ENCODE measurements at places on chromosomes 12 and 14. TPM values are rescaled to one million over a fixed set of nuclear protein-coding genes. Genes with fewer than 3 reads are reported as not detected.

DNA sequence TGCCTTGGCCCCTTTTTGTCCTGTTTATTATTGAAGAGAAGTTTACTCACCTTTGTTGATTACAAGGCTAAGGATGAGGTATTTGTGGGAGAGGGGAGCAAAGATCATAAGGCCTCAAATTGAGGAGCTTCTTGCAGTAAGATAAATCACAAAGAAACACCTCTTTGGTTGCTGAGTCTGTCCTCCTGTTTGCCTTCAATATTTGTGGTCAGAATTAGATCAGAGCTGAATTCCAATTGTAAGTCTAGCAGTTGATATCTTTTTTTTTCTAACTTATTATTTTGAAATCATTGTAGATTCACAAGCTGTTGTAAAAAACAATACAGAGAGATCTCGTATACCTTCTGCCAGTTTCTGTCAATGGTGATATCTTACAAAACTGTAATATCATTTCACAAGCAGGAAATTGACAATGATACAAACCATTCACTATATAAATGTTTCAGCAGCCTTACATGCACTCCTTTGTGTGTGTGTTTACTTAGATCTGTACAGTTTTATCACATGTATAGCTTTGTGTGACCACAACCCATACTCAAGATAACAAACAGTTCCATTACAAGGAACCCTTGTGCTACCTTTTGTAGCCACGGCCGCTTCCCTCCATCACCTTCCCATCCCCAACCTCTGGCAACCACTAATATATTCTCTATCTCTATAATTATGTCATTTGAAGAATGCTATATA, 97.4 kb downstream of the KICS2 start:
- DNase-seq: no peak

DNA sequence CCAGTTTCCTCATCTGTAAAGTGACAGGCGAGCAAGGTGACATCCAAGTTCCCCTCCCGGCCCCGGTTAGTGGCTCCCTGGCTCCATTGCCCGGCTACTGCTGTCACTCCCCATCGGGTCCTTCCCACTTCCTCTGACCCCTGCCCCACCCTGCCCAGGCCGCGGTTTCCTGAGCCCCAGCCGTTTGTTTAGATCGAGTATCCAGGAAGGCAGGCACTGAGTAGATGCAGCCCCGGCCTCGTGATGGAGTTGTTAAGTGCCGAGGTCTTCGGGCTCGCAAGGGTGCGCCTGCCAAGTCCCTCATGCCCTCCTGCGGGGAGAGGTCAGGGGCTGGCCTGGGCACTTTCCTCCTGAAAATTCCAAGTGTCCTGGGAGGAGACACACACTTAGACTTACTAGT, 55.4 kb downstream of the TEAD4 start:
- no peak for DNase-seq

DNA sequence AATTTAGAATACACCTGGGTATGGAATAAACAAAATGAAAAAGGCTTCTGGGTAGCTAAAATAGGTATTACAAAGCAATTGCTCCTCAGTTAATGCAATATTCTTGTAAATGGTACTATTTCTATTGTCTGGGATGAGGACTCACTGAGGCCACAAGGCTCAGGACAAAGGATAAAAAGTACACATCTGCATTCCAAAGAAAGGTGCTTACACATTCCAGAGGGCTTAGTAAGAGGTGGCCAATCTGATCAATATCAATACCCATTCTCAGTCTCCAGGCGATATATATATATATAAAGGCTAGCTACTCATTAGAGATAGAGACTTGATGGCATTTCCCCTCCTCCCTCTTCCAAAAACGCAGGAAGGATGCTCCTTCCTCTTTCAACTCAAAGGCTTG, 43.8 kb downstream of the ATXN7L3B start:
- DNase-seq: no peak

- DNase-seq: no peak
Observed at GRCh38 chr12:83158613-83159207, 472.0 kb downstream of the TMTC2 start.

DNA sequence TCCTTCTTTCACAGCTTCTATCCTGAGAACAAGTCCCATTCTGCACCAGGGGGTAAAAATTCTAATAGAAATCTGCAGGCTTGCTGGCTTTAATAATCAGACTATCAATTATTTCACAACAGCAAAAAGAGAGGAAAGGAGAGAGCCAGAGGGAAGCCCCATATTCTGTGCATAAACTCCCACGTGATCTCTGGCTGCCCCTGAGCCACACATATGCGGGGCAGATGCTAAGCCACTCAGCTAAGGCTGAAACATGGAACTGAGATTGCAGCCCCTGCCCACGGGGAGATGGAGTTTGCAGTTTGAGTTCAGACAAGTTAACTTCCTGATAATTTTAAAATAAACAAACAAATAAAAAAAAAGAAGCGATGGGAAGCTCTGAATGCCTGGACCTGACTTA, 254.4 kb upstream of the CCDC196 start:
- DNase-seq: no peak

GRCh38 chr14:56543436-56543835, 36.2 kb upstream of the TMEM260 start:
- DNase-seq: no peak

- DNase-seq: no peak
Observed at GRCh38 chr14:96362071-96362964, 823 bp downstream of the ATG2B start.

DNA sequence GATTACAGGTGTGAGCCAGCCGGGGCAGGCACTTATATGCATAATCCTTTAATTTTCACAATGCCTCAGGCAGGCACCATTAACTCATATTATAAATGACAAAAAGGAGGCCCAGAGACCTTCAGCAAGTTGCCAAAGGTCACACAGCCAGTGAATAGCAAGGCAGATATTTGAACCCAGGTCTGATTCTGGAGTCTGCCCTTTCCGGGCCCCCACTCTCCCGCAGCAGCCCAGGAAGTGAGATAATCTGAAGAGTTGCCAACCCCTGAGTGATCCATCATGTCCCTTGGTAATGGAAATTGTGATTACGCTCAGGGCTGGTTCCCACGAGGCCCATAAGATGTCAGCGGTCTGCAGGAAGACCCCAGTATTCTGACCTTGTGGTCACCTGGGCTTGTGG, 95.3 kb upstream of the MED13L start:
- DNase-seq: no peak

DNA sequence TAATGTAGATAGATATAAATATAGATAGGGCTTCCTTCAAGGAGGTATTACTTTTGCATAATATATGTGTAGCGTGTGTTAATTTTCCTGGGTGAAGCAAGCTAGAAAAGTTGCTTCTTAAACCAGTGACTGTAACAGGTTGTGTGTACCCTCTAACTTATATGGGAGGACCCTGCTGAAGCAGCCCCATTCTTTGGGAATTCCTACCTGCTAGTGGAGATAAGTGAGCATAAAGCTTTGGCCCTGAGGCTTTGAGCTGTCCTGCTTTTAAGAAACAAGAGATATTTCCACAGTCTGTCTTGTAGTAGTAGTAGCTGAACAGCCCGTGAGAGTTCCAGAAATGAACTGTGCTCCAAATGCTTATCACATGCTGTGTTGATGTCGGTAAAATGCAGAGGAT, 8.6 kb downstream of the RMST start:
- no peak for DNase-seq

DNA sequence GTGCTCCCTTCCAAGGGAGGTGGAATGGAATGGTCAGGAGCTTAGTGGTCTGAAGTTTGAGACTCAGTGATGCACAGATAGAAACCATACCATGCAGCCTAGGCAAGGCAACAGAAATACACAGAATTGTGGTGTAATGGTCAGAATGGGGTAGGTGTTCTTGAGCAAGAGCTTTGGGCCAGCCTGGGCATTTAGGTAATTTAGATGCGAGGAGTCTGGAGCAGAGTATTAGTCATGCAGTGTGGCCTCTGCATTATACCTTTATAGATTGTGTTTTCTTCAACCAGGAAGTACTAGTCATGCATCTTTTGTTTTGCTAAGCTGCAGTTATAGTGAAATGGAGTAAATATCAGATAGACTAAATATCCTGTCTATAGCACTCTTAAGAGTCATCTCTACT, 118.3 kb downstream of the DAAM1 start:
- DNase-seq: no peak

GRCh38 chr14:93712079-93712837, 76.0 kb downstream of the PRIMA1 start:
- DNase-seq: no peak

- DNase-seq: no peak
Observed at GRCh38 chr14:63551332-63551731, 8.2 kb upstream of the PPP2R5E start.

GRCh38 chr14:21436567-21437062, 19.3 kb downstream of the CHD8 start:
- DNase-seq: no peak

GRCh38 chr14:21257394-21257909, 11.8 kb downstream of the HNRNPC start:
- no peak for DNase-seq

- no peak for DNase-seq
Observed at GRCh38 chr14:21032326-21033132, 2.1 kb downstream of the RNASE13 start.

- DNase-seq: no peak
Observed at GRCh38 chr14:26622611-26623010, 24.8 kb upstream of the NOVA1 start.

GRCh38 chr14:28142400-28143015, 624.1 kb upstream of the FOXG1 start:
- DNase-seq: no peak

GRCh38 chr12:68264857-68265256, 11.5 kb upstream of the IL22 start:
- DNase-seq: no peak

GRCh38 chr12:103806803-103807202, 34.2 kb downstream of the NT5DC3 start:
- DNase-seq: no peak

DNA sequence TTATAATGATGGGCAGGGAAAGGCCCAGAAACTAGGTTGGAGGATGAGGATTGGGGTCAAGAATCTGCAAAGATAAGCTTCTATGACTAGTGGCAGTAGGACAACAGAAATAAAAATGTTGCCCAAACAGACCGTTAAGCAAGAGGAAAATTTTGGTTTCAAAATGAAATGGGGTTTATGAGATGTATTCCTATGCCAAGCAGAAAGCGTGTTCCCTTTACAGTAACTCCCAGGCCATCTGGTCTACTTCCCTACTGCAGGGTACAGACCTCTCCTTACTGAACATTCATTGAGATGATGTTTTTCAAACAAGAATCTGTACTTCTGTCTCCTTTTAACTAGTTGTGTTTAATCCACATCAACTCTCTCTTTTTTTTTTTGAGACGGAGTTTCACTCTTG, 20.4 kb upstream of the TMEM229B start:
- DNase-seq: no peak

- DNase-seq: no peak
Observed at GRCh38 chr14:77141214-77142004, at the start of gene ZDHHC22. TSS of gene ZDHHC22 (minus strand) at chr14:77141791. CDS start at chr14:77139738, 2,053 bp downstream.

DNA sequence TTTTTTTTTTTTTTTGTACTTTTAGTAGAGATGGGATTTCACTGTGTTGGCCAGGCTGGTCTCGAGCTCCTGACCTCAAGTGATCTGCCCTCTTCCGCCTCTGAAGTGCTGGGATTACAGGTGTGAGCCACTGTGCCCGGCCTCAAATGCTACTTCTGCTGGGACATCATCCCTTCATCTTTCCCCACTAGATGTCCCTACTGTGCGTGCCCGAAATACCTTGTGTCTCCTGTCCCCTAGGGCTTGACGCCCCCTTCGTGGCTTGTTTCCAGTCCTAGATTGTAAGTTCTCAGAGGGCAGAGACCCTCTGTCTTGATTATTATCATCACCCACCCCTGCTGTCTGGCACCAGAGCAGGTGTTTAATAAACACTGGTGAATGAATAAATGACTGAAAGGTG, 14.9 kb downstream of the CCDC63 start:
- no peak for DNase-seq

DNA sequence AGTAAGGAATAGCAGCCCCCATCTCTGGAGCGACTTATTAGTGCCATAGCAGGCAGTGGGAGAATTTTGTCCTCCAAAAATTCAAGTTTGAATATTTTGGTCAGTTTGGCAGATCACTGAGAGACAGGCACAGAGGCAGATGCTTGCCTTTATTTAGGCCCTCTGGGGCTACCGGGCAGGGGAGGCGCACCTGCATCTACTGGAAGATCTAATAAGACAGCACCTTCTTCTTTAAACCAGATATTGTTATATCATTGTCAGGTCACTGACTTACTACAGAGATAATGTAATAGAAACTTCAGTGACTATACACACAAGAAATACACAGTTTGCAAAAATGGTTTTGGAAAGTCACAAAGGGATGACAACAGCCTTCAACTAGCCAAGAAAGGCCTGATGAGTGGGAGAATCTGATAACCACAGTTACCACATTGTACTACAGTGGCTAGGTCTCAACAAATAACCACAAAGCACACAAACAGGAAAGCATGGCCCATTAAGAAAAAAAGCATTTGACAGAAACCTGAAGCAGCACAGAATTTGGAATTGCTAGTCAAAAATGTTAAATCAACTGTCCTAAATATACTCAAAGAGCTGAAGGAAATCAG, 56.8 kb downstream of the CDK17 start:
- no peak for DNase-seq

GRCh38 chr12:14841761-14842160, 1.6 kb downstream of the ART4 start:
- no peak for DNase-seq

GRCh38 chr12:2163177-2163941, 110.6 kb downstream of the CACNA1C start:
- DNase-seq: peak; percentile 91

DNA sequence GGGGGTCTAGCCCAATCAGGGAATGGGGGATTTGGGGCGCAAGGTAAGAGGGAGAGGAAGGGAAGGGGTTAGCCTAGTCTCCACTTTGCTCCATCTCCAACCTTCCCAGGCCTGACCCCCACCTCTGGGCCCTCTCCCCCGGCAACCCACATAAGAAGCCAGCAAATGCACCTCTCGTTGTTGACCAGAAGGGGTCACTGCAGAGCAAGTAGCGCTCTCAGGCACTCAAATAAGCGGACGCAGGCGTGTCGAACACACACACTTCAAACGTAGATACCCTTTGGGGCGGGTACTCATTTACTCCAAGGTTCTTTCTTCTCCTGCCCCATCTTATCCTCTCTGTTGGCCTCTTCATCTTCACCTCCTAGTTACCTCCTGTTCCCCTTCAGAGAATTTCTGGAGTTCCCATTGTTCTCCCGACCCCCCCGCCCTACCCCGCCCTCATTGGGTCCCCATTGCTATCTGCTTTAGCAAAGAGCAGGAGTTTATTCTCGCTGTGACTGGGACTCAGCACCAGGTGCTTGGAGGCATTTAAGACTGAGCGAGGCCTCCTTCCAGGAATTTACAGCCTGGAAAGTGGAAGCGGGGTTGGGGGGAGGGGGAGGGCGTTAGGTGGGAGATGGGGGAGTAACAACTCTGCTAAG, 1.5 kb upstream of the SRRM4 start:
- no peak for DNase-seq

GRCh38 chr14:73741876-73742519, 27.8 kb upstream of the PNMA1 start:
- DNase-seq: peak; percentile 59

- DNase-seq: no peak
Observed at GRCh38 chr12:1122786-1123185, 131.8 kb downstream of the ERC1 start.

The FANCM gene
- 6.6 TPM for total RNA-seq

The LTB4R gene
- total RNA-seq: 8.0 TPM

The TGFB3 gene
- total RNA-seq: 22.0 TPM

The TAS2R50 gene
- 3.5 TPM for total RNA-seq

The AKT1 gene
- 95.4 TPM for total RNA-seq

The LRFN5 gene
- 0.73 TPM for total RNA-seq

The SRP54 gene
- total RNA-seq: 36.1 TPM

The VDR gene
- 1.4 TPM for total RNA-seq

The CACNA1C gene
- 4.8 TPM for total RNA-seq

The SMIM41 gene
- 1.9 TPM for total RNA-seq

The PRICKLE1 gene
- total RNA-seq: 14.7 TPM

The RNASE7 gene
- not detected for total RNA-seq

The SOX5 gene
- total RNA-seq: 25.6 TPM

The ASCL1 gene
- total RNA-seq: 0.18 TPM

The NR1H4 gene
- 16.8 TPM for total RNA-seq
